ENCODE measurements at places on chromosomes 4 and X.

DNA sequence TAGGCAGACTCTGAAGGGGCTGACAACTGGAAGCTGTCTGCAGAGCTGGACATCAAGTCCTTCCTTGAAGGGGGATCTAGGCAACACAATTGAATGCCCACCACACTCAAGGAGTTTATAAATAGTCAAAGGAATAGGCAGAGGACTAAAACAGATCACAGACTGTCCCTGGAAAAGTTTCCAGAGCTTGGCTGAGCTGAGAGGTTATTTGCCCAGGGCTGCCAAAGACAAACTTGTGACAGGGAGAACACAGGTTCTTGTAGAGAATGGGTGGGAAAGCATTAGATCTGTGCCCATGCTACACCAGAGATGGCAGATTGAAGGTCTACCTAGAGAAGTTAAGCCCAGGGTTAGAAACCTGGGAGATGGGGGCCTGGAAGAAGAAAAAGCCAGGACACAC is 344.6 kb downstream of the MID1IP1 start:
- no peak for DNase-seq

GRCh38 chr4:148170408-148171365 is 271.5 kb downstream of the NR3C2 start:
- DNase-seq, result no peak

DNA sequence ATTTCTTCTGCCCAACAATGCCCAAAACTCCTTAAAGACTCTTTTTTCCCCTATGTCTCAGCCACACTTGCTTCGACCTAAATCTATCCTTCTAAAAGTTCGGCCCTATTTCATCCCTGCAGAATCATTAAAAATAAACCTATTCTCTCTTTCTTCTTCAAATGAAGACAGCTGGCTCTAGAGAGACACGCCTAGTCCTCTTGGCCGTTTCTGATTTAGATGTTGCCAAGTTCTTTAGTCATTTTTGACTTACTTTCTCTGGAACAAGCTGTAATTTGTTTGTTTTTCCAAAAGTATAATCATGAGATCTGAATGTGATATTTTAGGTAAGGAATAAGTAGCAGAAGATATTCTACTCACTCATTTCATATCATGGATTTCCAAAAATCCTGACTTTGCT is 211.6 kb downstream of the CENPC start:
- no peak for DNase-seq

DNA sequence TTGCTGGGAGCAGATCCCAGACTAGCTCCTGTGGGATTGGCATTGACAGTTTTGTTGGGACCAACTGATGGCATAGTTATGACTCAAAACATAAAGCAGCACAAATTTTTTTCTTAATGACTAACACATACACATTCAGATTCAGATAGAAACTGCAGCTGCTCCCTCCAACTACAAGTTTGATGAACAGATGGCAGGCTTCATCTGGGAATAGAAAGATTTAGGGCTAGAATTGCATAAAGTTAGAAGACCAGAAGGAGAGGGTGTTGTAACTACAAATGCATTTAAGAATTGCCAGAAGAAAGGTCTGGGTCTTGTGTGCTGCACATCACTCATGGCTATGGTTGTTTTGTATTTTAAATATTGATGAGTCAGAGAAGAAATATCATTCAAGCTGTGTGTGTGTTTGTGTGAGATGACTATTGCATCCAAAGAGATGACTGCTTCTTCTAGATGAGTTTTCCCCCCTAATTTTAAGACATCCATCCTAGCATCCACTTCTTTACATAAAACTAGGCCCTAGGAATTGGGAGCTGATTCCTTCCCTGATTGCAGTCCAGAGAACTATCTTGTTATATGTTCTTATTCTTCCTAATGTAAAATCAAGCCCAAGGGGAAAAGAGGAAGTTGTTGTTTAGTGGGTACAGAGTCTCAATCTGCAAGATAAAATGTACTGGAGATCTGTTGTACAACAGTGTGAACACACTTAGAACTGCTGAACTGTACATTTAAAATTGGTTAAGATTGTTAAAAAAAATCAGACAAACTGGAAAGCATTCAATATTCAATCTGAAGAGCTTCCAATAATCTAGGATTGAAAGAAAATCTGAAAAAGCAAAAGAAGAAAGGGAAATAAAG is 175.1 kb downstream of the PARM1 start:
- DNase-seq, result no peak

DNA sequence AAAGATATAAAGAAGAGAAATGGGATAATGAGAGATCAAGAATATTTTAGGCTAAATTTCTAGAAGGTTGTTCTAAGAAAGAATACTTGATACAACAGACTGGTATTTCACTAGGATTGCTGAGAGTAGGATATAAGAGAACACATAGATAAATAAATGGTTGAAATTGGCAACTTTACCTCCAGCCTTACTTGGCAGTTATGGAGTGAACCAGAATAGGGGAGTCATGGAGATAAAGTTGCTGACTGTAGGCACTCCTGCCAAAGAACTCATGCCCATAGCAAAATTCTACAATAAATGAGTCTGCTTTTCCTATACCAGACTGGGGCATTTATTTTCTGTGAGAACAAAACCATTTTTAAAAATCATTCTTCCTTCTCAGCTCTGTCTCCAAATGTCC is 26.4 kb upstream of the MMRN1 start:
- DNase-seq, result no peak

DNA sequence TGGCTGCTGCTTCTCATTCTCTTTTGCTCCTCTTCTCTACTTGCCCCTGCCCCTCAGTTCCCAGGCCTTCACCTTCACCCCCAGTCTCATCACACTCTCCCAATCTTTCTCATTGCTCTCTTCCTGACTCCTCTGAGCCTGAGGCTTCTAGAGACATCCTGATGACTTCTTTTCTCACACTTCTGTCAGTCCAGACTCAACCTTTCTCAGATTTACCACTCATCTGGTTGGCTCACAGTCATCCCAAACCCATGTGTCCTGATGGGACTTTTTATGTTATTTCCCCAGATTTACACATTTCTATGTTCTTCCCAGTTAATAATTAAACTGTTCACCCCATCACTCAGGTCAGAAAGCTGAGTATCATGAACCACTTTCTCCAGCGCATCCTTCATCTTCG is 68.0 kb downstream of the TMA16 start:
- no peak for DNase-seq

GRCh38 chr4:31169846-31170245 is 449.7 kb downstream of the PCDH7 start:
- DNase-seq, result no peak

DNA sequence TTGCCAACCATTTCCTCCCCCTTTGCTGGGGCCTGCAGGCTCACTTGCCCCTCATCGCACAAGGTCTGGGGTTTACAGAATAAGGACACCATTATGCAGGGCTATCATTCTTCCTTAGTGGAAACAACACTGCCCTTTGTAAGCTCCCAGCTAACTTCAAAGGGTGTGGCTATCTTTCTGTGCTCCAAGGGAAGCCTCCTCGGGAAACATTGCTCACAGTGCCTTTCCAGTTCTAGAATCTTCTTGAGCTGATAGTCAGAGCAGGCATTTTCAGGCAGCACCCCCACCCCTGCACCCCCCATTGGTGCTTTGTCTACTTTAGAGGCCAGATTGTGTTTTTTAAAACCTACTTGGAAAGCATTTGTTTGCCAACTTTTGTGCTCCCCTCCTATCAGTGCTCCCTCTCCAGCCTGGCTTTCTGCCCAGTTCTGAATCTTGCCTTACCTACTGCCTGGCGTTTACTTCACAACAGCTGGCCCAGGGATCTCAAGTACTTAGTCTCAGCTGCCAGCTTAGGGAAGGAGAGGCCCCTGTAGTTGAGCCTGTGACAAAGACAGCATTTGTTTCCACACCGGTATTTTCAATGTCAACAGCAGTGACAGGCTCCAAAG is 53.5 kb downstream of the PLAC1 start:
- peak; percentile 62 for DNase-seq

- no peak for DNase-seq
Observed at GRCh38 chr4:153239409-153239808, 35.2 kb downstream of the TRIM2 start.

DNA sequence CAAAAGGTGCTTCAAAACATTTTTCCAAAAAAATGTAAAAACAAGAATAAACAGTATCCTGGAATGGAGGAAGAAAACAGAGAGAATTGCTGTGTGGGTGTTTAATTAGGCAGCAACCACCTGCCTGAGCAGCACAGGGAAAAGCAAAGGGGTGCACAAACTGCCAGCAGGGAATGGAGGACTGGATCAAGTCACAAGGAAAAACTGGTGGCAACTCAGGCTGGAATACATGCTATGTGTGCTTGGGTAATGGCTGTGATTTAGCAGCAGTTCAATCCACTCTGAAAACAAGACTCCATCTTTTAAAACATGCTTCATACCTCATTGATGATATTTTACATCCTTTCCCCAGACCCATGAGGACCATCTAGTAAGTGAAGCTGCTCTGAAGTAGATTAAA is 179.5 kb downstream of the HS6ST2 start:
- no peak for DNase-seq

GRCh38 chrX:12153741-12154140 is 15.5 kb downstream of the FRMPD4 start:
- no peak for DNase-seq

- no peak for DNase-seq
Observed at GRCh38 chr4:138577145-138577544, 335.0 kb upstream of the SLC7A11 start.

GRCh38 chr4:83124111-83124780 is 9.7 kb upstream of the PLAC8 start:
- DNase-seq, result no peak

GRCh38 chr4:184510401-184510800 is 36.1 kb upstream of the IRF2 start:
- DNase-seq, result no peak

DNA sequence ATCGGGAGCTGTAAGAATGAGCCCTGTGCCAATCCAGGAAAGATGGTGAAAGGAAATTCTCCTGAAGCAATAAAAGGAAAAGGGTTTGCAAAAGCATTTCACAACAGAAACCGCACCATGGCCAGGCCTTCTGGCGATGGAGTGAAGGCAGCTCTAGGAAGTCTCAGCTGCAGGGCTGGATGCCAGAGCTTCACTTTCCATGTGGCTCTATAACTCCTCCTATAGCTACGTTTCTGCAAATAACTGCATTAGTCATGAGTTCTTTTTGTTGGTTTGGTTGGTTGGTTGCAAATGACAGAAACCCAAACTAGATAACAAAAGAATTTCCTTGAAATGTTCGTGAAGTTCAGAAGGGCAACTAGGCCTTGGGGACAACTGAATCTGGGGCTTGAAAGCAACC is 84.6 kb downstream of the RELL1 start:
- no peak for DNase-seq

GRCh38 chr4:3656416-3657356 is 109.5 kb upstream of the ADRA2C start:
- DNase-seq, result no peak

DNA sequence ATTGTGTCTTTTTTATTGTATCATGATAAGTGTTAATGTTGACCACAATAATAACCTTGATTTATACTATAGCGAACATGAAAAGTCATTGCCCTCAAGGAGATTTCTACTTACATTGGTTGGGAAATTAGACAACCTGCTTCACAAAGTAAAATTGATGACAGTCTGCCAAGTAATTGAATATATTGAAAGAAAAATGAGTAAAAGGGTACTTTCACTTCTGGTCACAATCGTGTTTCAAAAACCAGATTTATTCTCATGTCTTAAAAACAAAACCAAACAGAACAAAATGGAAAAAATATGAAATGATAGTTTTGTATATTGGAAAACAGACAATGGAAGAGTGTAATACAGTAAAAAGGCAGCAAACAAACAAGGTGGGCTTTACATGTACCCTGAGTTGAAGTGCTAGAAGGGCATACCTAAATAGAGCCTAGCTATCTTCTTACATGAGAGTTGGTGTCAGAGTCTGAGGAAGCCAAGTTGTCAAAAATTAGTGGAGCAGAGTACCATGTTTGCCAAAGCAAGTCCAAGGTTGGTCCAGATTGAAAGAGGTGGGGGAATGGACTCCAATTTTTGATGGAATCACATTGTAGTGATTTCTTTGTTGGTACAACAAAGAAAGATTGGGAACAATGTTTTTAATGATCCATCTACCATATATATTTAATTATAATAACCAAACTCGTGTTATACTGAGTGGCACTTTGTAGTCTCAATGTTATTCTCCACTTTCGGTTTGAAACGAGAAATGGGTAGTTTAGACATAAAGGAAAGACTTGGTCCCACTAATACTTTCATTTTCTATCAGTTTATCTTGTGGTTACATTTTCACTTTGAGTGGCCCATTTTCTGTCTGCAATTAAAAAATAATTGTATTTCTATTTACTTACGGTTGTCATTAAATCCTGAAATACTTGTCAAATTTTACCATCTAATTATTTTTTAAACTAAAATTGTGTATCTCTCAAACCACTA is 775.6 kb downstream of the STIM2 start:
- DNase-seq, result no peak

DNA sequence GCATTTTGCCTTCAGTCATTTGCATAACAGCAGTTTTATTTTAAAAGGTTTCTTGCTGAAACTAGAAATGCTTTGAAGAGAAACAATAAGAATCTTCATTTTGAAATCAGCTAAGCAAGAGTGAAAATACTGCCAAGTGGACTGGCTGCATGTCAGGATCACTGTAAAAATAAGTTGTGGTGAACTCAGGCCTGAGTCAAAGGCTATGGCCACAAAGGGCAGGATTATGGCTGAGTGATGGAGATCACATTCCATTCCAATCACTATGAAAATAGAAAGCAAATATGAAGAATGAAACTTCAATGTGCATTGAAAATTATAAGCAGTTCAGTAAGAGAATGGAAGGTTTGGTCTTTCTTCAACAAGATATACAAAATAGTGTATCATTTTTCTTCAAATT is 224.5 kb downstream of the PCDH18 start:
- no peak for DNase-seq

- DNase-seq, result no peak
Observed at GRCh38 chr4:3791910-3792542, 25.8 kb downstream of the ADRA2C start.

DNA sequence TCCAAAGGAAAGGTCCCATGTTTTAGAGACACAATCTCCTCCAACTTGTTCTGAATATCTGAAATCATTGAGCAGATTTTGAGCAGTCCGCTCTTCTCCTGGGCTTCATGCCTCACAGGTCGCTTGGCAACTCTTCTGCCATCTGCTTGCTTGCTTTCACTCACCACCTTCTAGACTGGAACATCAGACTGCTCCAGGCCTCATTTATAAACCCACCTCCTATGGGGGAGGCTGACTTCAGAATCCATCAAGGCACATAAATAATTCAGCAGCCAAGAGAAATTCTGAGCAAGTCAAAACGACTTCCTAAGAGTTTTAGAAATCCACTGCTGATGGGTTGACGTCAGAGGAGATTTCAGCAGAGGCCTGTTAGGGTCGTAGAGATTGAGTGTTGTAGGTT is 64.1 kb downstream of the FAM184B start:
- no peak for DNase-seq

DNA sequence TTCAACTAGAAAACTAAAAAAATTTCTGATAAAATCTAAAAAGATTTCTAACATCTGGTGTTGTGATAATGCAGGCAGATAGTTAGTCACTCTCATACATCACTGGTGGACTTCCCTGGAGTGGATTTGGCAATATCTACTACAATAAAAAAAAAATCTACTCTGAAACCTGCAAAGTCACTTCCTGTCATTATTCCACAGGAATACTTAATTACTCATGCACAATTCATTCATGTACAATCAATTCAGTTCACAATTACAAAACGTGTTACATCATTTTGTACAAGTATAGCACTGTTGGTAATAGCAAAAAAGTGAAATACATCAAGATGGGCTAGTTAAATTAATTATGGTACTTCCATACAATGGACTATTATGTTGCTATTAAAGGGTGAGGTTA is 16.5 kb upstream of the RHOH start:
- DNase-seq, result no peak
